Activated CD4-positive, alpha-beta T cell treated with anti-CD3 and anti-CD28 coated beads, Interleukin-2, amount 50 U/mL, for 16 hours (primary cell): ENCODE measurements at places on chromosomes 5 and 9.

GRCh38 chr9:116015855-116016254 is 137.7 kb upstream of the PAPPA start:
- no peak for DNase-seq

DNA sequence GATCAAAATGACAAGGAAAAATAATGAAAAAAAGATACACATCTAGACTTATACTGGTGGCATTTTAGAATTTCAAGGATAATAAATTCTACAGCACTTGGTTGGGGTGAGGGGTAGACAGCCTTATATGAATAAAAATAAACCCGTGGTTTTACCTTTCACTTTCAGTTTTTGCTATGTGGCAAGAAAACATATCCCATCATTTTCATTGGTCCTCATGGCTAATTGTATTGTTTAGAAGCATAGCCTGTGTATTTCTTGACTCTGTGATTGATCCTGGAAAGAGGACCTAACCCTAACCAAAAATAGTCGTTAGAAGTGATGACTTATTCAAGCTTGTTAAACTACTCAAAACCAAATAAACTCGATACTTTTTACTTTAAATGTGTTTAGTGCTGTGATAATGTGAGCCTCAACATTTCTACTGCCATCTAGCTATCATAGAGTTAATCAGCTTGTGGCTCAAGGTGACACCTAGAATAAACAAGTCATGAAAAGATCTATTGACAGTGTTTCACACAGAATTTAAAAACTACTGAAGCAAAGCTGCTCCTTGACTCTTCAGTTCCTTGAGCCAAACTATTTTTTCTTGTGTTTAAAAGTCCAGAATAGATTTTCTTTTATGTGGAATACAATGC is 153.3 kb upstream of the IZUMO3 start:
- DNase-seq = no peak

- DNase-seq = no peak
These were observed 2.2 kb upstream of the PTGS1 start for GRCh38 chr9:122368642-122369041.

GRCh38 chr5:157842787-157843186 is 16.2 kb downstream of the CLINT1 start:
- no peak for DNase-seq

DNA sequence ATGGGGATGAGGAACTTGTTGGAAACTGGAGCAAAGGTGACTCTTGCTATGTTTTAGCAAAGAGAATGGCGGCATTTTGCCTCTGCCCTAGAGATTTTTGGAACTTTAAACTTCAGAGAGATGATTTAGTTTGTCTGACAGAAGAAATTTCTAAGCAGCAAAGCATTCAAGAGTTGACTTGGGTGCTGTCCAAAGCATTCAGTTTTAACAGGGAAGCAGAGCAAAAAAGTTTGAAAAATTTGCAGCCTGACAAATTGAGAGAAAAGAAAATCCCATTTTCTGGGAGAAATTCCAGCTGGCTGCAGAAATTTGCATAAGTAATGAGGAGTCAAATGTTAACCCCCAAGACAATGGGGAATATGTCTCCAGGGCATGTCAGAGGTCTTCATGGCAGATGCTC is 682.3 kb upstream of the ST8SIA4 start:
- no peak for DNase-seq

GRCh38 chr9:35728041-35728971 is 3.7 kb downstream of the TLN1 start:
- peak; percentile 77 for DNase-seq

- DNase-seq = no peak
These were observed 152.6 kb upstream of the MSX2 start for GRCh38 chr5:174571662-174572397.

- no peak for DNase-seq
These were observed 2.5 kb upstream of the NEUROG1 start for GRCh38 chr5:135538261-135538660.

DNA sequence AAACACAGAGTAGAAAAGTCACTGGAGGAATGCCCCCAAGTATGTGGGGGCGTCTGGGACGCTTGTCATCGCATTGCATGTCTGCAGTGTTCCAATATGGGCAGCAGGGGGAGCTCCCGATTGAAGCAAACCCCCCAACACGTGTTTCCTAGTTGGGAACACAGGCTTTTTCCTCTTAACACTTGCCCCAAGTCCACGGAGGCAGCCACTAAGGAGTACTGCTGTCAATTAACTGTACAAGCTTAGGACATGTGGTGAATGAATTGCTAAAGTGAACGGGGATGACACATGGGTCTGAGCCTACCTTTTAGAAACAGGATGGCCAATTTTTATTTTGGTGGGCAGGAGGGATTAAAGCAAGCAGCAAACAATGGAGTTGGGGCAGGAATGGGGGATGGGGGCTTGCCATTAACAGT is 2.2 kb downstream of the GABRB2 start:
- peak; percentile 37 for DNase-seq

DNA sequence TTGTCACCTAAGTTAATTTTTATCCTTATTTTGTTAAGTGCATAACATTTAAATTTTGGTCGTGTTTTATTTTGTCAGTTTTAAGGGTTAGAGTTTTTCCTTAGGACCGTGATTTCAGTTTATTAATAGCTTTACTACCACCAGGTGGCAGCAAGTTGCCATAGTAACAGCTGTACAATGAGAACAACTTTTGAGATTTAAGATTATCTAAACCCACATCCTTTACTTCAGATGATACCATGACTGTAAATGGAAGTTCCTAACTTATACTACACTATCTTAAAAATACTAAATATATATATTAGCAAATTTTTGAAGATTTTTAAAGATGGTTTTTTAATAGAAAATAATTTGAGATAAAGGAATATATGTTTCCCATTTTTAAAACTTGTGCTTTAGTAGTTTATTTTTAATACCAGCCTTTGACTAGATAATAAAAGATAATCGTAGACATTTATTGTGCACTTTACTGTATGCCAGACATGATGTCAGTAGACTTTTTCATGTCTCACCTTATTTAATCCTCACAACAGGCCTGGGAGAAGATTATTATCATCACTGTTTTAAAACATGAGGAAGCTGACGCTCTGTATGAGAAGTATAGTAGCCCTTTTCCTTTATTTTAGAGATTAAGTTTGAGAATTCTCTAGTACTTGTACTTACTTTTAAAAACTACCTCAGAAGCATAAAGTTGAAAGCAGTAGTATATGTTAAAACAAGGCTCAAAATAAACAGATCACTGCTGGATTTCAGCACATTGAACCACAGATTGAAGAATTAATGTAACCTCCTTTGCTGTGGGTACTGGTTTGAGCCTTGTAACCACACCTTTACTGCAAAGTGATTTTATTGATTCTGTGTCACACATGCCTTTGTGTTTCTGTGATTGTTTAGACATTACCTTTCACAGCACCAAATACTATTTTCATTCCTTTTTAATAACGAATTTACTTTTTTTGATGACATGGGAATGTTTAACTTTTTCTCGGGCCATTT is 27.5 kb downstream of the SREK1 start:
- DNase-seq = peak; percentile 69

GRCh38 chr5:113336975-113337374 is 97.8 kb downstream of the TSSK1B start:
- peak; percentile 21 for DNase-seq

GRCh38 chr9:26033336-26033735 is 355.1 kb upstream of the TUSC1 start:
- no peak for DNase-seq

GRCh38 chr5:157842185-157842584 is 16.8 kb downstream of the CLINT1 start:
- no peak for DNase-seq

DNA sequence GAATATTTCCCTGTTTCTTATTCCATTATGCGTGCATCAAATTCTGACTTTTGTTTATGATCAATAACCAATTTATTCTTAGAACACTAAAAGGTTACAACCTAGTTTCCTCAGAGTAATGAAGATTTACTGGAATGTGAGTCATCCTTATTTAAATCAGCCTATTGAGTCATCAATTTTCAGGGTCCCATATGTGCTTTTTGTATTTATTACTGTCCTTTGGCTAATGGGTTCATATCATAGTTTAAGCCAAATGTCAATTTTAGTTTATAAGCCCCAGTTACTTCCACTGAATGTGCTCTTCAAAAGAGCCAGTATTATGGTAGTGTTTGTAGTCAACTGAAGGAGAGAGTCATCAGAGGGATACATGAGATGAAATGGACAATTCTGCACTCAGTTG is 359.2 kb downstream of the PRR16 start:
- DNase-seq = no peak

DNA sequence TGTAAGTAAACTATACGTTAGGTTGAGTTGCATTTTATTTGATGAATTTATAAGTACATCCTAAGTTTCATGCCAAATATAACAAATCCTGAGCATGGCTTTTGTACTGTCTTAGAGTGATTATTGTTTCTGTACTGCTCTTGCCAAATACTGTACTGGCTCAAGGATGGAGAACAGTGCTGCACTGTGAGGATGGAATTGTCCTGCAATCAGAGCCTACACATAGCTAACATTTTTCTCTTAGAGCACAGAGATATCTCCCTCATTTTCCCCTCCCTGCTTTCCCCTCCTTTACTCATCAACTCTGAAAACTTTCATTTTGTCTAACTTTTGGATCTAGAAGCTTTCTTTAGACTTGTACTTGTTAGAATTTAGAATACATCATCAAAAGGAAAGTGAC is 28.3 kb downstream of the LRRC70 start:
- no peak for DNase-seq

GRCh38 chr9:136882109-136882946 is 4.0 kb upstream of the TRAF2 start:
- DNase-seq = peak; percentile 96

GRCh38 chr9:99416007-99416406 is 193.9 kb downstream of the SEC61B start:
- peak; percentile 20 for DNase-seq

GRCh38 chr5:158559643-158560042 is 540.1 kb downstream of the EBF1 start:
- DNase-seq = no peak

- no peak for DNase-seq
These were observed 948 bp upstream of the FAM53C start for GRCh38 chr5:138336952-138337684.

DNA sequence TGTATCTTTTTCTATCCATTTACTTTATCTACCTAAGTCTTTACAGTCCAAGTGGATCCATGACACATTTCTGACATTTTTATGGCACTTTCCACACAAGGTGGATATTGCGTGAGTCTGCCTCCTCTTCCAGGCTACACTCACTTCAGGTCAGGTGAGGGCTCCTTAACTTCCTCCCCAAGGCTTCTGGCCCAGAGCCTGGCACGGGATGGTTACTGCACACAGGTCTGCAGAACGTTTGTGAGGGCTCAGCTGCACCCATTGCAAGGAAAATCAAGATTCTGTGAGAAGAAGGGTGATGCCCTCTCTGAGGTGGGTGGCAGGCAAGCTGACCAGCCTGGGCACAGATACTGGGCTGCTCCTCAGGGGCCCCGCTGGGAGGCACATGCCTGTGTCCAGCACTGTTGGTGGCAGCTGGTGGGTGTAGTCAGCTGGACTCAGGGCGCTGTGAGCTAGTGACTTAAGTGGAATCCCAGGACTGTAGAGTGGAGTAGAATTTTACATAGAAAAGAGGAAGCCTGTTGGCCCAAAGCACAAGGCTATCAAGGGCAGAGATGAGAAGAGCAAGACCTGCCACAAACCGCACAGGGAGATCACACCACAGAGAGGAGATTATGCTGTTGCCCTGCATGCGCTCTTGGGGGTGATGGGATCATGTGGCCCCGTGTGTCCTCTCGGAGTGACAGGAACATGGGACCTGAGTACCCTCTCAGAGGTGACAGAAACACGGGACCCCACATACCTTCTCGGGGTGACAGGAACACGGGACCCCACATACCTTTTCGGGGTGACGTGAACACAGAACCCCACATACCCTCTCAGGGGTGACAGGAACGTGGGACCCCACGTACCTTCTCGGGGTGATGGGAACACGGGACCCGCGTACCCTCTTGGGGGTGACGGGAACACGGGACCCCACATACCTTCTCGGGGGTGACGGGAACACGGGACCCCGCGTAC is 21.3 kb downstream of the AHRR start:
- DNase-seq = no peak

- no peak for DNase-seq
These were observed 17.0 kb downstream of the SRP19 start for GRCh38 chr5:112878101-112878500.

GRCh38 chr9:104961701-104962359 is 33.9 kb upstream of the ABCA1 start:
- DNase-seq = no peak

DNA sequence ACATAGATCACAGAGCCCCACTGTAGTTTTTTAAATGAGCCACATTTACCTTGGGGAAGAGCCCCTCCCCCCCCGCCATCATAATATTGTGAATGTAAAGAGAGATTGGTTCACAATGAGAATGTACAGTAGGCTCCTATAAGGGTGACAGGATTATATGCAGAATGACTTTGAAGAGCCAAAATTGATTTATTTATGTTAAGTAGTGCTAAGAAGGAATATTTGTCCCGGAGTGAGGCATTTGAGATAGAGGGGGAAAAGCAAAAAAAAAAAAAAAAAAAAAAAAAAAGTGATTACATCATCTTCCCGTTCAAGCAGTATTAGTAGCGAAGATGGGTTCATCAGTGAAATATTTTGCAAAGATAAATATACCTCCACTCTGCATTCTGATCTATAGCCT is 73.9 kb downstream of the PIK3R1 start:
- no peak for DNase-seq

- no peak for DNase-seq
These were observed 1.7 kb downstream of the DMRT3 start for GRCh38 chr9:977838-978830.

DNA sequence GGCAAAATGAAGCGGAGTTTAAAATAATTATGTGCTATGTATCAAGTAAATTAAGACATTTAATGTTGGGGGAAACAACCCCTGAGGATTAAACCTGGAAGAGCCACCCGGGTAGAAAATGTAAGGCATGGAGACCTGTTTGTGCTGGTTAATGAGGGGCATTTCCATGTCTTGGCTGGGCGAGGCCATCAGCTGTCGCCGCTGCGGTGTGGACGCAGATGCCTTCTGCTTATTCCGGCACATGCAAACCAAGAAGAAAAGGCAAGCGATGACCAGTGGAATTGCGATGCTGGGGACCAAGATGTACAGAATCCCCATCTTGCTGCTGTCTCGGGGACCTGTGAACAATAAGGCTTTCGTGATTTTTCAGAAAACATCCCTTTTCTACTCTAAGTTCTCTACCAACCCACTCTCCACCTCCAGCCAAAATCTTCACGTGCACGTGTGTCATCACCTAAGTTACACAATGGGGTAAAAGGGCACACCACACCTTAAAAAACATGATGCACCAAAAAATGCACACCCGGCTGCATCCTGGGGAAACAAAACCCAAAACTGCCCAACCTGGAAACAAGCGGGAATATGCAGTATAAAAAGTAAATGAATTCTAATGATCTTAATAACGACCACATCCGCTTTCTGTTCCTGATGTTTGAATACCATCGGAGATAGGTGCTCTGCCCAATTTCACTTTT is 223.5 kb downstream of the ROR2 start:
- DNase-seq = no peak

DNA sequence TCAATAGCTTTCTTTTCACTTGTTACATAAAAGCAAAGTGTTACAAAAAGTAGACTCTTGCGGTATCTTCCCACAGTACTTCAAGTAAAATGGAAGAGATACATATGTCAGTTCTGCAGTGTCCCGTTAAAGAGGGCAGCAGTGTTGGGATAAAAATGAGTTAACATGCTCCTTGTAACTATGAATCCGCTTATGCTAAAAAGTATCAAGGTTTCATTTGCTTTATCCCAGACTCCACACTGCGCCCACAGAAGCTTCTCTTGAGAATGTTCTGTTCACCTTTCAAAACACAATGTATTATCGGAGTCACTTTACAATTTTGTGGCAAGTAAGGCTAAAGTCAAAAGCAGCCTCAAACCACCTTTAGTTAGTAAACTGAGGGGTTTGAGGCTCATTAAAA is 790 bp downstream of the PTAR1 start:
- DNase-seq = peak; percentile 2
